ENCODE measurements at places on chromosomes 12 and 14.

GRCh38 chr14:104802394-104803184 is 1.7 kb downstream of the ZBTB42 start:
- no peak for DNase-seq

DNA sequence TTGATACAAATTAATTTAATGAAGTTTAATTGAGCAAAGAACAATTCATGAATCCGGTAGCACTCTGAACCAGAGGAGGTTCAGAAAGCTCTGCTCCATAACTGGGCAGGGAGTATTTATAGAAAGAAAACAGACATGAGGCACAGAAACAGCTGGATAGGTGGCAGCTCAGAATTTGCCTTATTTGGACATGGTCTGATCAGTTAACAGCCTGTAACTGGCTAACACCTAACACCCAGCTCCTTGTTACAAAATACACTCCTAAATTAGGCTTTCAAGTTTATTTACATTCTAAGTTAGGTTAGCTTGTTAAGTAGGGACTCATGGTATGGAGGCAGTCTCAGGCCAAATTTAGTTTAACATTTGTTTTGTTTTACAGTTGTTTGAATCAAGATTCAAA is 67.8 kb upstream of the TMCC3 start:
- no peak for DNase-seq

- DNase-seq, result no peak
These were observed 550.1 kb downstream of the SLC6A15 start for GRCh38 chr12:84362552-84362897.

DNA sequence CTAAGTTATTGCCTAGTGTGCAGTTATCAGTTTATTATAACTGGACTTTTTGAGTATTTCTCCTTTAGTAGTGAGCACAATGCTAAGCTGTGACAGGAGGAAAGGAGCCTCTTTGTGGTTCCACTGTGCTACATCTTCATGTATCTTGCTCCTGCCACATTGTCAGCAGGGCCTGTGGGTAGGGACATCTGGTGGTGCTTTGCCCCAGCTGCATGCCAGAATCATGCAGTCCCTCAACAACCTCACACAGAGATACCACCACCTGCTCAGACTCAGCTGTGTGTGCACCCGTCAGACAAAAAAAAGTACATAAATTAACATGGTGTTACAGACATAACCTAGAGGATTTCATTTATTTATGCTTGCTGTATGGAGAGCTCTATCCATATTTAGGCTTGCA is 51.1 kb downstream of the MIS18BP1 start:
- peak; percentile 18 for DNase-seq

DNA sequence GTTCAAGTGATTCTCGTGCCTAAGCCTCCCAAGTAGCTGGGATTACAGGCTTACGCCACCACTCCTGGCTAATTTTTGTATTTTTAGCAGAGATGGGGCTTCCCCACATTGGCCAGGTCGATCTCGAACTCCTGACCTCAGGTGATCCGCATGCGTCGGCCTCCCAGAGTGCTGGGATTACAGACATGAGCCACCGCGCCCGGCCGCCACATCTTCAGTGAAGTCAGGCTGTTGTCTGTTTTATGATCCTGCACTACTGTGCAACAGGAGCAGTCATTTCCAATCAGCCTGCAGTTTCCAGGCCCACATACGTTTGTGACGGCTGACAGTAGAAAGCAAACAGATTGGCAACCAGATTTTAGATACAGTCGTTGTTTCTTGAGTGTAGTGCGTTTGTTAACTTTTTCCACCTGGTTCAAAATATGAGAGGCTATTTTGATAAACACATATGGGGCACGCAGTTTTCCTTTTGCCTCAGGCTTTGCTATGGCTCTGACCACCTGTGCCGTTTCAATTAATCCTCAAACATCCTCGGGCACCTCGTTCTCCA is 74.8 kb downstream of the LGMN start:
- no peak for DNase-seq

DNA sequence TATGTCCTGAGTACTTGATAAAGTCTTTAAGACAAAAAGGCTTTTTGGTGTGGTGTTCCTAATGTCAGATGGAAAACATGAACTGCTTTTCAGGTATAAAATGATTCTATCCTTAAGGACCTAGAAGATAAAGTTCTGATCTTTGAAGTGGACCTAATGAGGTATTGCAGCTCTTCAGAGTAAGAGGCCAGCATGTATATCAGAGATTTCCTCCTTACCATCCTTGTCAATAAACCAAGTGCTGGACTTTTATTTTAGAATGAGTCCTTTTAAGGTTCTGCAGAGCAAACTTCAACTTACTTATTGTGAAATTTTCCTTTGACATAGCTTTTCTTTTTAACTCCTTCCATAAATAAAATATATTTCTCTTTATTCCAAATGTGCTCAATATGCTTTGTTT is 50.1 kb downstream of the UNC79 start:
- DNase-seq, result no peak

GRCh38 chr12:57101892-57102695 is 9.1 kb downstream of the STAT6 start:
- DNase-seq, result peak; percentile 52

- DNase-seq, result no peak
These were observed 150.2 kb downstream of the TMEM132D start for GRCh38 chr12:129753586-129753985.

DNA sequence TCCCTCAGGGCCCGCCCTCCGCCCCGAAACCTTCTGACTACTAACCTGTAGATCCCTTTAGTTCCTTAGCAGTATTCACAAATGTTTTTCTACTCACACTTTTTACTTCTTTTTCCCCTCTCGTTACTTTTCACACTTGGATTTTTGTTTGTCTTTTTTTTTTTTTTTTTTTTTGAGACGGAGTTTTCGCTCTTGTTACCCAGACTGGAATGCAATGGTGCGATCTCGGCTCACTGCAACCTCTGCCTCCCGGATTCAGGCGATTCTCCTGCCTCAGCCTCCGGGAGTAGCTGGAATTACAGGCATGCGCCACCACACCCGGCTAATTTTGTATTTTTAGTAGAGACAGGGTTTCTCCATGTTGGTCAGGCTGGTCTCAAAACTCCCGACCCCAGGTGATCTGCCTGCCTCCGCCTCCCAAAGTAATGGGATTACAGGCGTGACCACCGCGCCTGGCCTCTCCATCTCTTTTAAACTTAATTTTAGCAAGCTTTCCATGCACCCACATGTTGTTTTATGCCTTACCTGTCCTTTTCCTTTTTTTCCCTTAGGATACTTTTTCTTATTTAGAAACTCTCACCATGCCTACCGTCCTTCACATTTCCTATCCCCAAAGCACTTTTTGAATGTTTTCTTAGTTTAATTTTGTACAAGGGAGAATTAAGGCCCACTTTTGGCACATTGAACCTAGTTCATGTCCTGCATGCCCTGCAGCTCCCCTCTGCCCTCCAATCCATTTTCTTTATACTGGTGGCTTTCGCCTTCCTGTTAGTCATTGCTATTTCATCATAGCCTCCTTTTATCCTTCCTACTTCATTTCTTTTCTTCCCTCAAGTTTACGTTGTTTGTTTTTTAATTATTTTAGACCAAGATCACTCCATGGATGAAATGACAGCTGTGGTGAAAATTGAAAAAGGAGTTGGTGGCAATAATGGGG is 1.1 kb downstream of the SP1 start:
- DNase-seq, result peak; percentile 76

GRCh38 chr12:84698576-84699333 is 213.8 kb downstream of the SLC6A15 start:
- DNase-seq, result no peak

DNA sequence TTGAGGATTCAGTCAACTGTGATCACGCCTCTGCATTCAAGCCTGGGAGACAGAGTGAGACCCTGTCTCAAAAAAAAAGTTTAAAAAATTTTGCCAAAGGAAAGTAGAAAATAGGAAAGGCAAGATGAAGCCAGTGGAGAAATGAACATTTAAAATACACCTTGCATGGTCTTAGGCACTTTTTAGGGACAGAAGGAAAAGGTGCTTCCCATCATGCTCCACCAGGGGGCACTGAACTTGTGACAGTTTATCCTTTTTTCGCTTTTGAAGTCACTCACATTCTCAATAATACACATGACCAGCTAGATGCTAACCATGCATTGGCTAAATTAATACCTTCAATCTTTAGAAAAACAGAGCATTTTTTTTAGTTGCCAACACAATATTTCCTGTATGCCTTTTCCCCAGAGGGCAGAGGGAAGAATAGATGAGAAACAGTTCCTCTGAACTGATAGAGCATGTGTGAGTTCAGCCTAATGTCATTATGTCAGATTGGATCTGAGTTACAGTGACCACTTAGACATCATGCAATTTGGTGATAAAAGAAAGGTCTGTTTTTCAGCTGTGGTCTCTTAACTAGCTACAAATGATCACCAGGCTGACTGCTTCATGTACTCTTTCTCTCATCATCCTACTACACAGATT is 221.8 kb upstream of the SSTR1 start:
- peak; percentile 40 for DNase-seq

DNA sequence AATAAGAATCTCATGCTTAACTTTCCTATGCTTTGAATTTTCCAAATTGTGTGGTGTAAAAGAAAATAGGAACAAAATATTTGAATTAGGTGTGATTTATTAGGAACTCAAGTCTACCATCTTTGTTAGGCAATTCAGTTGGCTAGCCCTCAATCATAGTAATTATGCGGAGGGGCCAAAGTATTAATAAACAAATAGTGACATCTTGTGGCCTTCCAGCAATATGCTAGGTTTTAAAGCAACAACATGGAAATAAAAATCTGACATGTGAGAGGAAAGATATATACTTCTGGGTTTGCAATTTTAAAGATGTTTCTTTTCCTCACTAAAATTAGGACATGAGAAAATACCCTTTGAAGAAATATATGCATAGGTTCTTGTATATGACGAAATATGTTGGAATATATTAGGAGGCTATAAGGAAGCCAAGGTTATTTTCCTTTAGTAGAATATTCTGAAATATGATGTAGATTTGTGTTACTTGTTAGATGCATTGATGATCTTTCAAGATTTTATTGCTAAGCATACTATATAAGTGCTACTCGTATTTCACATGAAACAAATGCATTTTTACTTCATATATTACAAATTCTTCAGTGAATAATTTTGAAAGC is 200.4 kb downstream of the PTPRO start:
- no peak for DNase-seq

DNA sequence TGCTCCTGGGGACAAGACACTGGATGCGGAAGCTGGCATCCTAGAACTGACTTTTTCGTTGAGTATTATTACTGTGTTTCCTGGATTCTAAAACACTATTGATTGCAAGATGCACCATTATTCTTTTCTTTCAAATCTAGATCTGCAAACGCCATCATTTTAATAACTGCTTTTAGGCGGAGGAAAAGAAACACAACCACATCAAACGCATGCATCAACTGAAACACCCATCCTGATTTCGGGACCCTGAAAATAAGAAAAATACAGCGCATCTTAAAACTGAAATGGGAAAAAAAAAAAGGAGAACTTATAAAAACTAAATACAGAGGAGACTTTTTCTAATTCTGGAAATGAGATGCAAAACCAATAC is 103.7 kb upstream of the MAX start:
- no peak for DNase-seq

Measured in ELF-1 (cell line).